ENCODE measurements at places on chromosomes 5 and 9. TPM values are rescaled to one million over a fixed set of nuclear protein-coding genes. Genes with fewer than 3 reads are reported as not detected.

DNA sequence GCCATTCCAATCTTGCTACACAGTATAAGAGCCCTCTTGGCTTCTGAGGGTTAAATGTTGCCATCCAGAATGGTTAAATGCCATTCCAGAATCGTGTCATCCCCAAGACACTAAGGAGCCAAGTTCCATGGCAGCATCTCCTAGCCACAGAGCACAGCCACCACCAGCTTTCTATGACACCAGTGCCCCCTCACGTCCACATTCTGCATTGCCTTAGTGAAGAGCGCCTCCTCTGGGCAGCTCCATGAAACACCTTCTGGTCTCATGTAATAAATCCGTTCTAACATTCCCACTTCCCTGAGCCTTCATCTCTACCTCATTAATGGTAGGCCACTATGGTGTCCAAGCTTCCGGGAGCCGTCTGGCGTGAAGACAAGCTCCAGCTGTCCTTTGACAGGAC, 12.4 kb downstream of the CBY3 start:
- no peak overlapping the region for H3K4me3 ChIP-seq
- no peaks in the 10 kb centered on the region for H3K36me3 ChIP-seq
- no peaks in the 10 kb centered on the region for H3K4me1 ChIP-seq
- H3K27ac ChIP-seq, result no peak overlapping the region
- H3K27me3 ChIP-seq, result no peaks in the 10 kb centered on the region

- H3K4me3 ChIP-seq, result no peak overlapping the region
- no peaks in the 10 kb centered on the region for H3K4me1 ChIP-seq
- H3K27me3 ChIP-seq, result no peaks in the 10 kb centered on the region
- DNase-seq, result no peak
These were observed 61.4 kb upstream of the CKMT2 start for GRCh38 chr5:81171769-81172168.

- H3K27me3 ChIP-seq, result no peaks in the 10 kb centered on the region
- H3K4me3 ChIP-seq, result no peak overlapping the region
- peaks cover 12% of the 10 kb centered on the region for H3K4me1 ChIP-seq
- DNase-seq, result no peak
These were observed 23.0 kb downstream of the ARHGEF37 start for GRCh38 chr5:149604321-149604720.

- H3K27ac ChIP-seq, result no peak overlapping the region
- no peaks in the 10 kb centered on the region for H3K4me1 ChIP-seq
- no peaks in the 10 kb centered on the region for H3K27me3 ChIP-seq
- no peak overlapping the region for H3K4me3 ChIP-seq
- no peaks in the 10 kb centered on the region for H3K36me3 ChIP-seq
- no peak for DNase-seq
These were observed 298.4 kb downstream of the PSAT1 start for GRCh38 chr9:78595200-78595945.

DNA sequence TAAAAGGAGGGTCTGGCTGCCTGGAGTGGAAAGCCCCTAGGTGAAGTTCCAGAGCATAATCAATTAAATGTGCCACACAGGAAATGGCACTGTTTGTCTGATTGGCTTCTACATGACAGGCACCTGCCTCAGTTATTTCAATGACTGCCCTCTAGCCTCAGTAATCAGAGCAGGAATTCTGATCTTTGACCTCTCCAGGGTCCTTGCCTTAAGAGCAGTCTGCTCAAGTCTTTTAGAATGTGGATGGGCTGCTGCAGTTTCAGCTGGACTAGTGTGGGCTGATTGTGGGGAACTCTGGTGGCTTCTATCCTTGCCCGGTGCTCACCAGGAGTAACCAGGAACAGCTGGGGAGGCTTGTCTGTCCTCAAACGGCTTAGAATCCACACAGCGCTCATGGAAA, 98.9 kb downstream of the LIX1 start:
- DNase-seq, result no peak
- no peak overlapping the region for H3K4me3 ChIP-seq
- no peaks in the 10 kb centered on the region for H3K36me3 ChIP-seq
- no peaks in the 10 kb centered on the region for H3K27me3 ChIP-seq

DNA sequence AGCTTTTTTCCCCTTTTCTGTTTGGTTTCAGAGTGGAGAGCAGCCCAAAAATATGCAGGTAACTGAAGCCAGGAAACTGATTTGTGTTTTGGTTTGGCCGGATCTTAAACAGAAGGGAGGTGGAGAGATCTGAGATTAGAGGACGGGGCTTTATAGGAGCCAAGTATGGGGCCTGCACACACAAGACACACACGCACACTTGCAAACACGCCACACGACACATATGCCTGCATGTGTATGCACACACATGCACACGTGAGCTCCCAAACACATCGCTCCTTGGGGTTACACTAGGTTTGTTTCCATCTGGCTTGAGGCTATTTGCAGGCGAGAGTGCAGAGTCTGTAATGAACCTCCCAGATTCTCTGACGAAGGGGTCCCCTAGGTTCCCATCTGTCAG, 18.3 kb downstream of the BTNL9 start:
- H3K4me1 ChIP-seq, result peaks cover 14% of the 10 kb centered on the region
- H3K36me3 ChIP-seq, result no peaks in the 10 kb centered on the region
- no peak overlapping the region for H3K27ac ChIP-seq

Gene PCDHB16
- 12.3 TPM for total RNA-seq

- H3K4me3 ChIP-seq, result no peak overlapping the region
- H3K36me3 ChIP-seq, result peaks cover 29% of the 10 kb centered on the region
- H3K4me1 ChIP-seq, result no peaks in the 10 kb centered on the region
- no peak for DNase-seq
These were observed 192.5 kb downstream of the CDK5RAP2 start for GRCh38 chr9:120387257-120388002.

DNA sequence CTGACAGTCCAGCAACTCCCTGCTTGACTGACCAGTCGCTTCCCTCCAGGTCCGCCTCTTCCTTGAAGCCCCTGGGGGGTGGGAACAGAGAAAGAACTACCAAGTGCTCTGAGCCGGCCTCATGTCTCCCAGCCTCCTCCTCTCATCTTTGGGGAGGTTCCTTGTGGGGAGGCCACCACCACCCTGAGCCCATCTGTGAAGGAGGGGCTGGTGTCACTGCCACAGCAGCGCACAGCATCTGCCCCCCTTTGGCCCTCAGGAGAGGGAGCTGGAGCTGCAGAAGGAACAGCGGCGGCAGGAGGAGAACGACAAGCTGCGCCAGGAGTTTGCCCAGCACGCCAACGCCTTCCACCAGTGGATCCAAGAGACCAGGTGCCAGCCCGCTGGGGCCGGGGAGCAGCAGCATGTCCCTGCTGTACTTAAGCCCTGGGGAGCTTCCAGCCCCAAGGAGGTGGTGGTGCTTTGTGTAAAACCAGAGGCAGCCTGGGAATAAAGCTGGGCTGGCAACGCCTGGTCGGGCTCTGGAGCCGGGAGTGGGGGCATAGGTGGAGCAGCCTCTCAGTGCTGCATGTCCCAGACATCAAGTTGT, 29.4 kb downstream of the DYNC2I2 start:
- H3K27ac ChIP-seq, result no peak overlapping the region
- DNase-seq, result no peak
- no peaks in the 10 kb centered on the region for H3K27me3 ChIP-seq

Gene MELK
- 2.9 TPM for total RNA-seq

Measured in vagina (tissue), 2 donors.